Neural crest cell (in vitro differentiated cells): ENCODE measurements at places on chromosomes 4 and X.

GRCh38 chr4:108030332-108030731, 40.6 kb downstream of the HADH start:
- peaks cover 12% of the 10 kb centered on the region for H3K36me3 ChIP-seq
- no peaks in the 10 kb centered on the region for H3K27me3 ChIP-seq
- DNase-seq = peak; percentile 35
- H3K4me1 ChIP-seq = peaks cover 20% of the 10 kb centered on the region
- H3K4me3 ChIP-seq = no peak overlapping the region

GRCh38 chr4:117817301-117817700, 217.0 kb upstream of the NDST3 start:
- H3K4me3 ChIP-seq = no peak overlapping the region
- no peaks in the 10 kb centered on the region for H3K36me3 ChIP-seq
- peaks cover 25% of the 10 kb centered on the region for H3K4me1 ChIP-seq
- no peaks in the 10 kb centered on the region for H3K27me3 ChIP-seq
- DNase-seq = no peak
- no peak overlapping the region for H3K27ac ChIP-seq

DNA sequence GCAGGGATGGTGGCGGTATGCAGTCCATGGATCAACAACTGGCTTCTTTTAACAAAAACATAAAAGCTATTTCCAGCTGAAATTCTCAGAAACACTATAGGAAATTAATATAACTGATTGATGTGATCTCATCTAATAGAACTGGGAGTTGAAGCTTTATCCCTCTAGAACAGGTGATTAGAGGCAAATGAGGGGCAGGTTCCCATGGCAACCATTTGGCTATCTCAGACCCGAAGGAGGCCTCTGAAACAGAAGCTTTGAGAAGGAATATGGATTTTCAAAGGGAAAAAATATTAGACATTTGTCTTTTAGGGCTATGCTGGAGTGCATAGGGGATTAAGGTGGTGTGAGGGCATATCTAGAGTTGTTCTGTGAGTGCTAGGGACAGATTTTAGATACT, 50.0 kb downstream of the IGSF1 start:
- H3K36me3 ChIP-seq = no peaks in the 10 kb centered on the region
- DNase-seq = no peak
- peaks cover 3% of the 10 kb centered on the region for H3K27me3 ChIP-seq

DNA sequence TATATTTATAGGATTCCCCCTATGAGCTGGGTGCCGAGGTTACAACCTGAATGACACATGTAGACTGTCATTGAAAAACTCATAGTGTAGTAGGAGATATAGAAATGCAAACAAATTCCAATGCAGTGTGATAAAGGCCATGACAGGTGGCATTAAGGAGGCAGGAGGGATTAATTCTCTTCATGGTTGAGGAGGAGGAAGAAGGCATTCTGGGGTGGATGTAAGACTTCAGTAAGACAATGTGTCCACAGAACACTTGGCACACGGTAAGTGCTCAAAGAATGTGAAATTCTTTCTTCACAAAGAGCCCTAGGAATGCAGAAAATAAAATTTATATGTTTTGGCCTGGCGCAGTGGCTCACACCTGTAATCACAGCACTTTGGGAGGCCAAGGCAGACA, 136.5 kb downstream of the RBM47 start:
- DNase-seq = no peak
- no peak overlapping the region for H3K4me3 ChIP-seq
- H3K4me1 ChIP-seq = peaks cover 7% of the 10 kb centered on the region
- H3K27me3 ChIP-seq = no peaks in the 10 kb centered on the region
- no peaks in the 10 kb centered on the region for H3K36me3 ChIP-seq
- no peak overlapping the region for H3K27ac ChIP-seq

GRCh38 chr4:38728631-38729141, 54.1 kb downstream of the TLR10 start:
- H3K27me3 ChIP-seq = no peaks in the 10 kb centered on the region
- H3K36me3 ChIP-seq = no peaks in the 10 kb centered on the region
- H3K27ac ChIP-seq = no peak overlapping the region
- peaks cover 21% of the 10 kb centered on the region for H3K4me1 ChIP-seq

DNA sequence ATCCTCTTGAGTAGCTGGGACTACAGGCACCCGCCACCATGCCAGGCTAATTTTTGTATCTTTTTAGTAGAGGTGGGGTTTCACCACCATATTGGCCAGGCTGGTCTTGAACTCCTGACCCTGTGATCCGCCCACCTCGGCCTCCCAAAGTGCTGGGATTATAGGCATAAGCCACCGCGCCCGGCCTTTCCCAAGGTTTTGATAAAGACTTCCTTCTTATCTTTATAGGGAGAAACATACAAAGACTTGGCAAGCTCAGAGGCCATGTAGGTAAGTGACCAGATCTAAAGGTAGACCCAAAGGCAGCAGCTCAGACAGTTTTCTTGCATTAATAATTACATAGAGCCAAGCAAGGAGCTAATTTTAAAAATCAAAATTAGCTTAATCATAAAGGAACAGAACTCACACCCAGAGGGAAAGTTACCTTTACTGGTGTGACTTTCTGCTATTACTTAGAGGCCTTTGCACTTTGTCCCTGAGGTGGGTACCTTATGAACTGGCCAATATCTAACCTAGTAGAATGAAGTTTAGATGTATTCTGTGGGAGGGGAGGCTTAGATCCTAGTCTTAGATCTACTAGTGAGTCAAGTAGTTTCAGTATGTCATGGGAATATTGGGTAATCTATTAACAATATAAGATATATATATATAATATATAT, 67.3 kb downstream of the HPGD start:
- DNase-seq = no peak
- no peaks in the 10 kb centered on the region for H3K4me1 ChIP-seq

DNA sequence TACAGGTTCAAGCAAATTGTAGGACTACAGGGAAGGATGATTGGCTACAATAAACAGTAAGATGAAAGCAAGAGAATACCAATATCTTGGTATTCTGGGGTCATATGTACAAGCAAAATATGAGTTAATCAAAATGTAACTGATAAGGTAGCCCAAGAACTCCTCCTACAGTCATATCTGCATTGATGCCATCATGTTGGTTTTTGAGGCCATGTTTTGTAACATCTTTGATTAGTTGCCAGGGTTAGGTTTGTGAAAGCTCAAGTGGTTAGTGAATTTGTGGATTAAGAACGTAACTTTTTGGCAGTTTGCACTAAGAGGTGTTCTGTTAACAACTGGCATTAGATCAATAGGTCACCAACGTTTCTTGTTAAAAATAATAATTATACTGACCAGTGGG, 59.6 kb downstream of the USP9X start:
- no peak overlapping the region for H3K4me3 ChIP-seq
- no peak overlapping the region for H3K27ac ChIP-seq
- H3K36me3 ChIP-seq = peaks cover 9% of the 10 kb centered on the region
- DNase-seq = no peak
- no peaks in the 10 kb centered on the region for H3K4me1 ChIP-seq

GRCh38 chrX:36909676-36910030, 98.5 kb upstream of the FAM47C start:
- no peak overlapping the region for H3K27ac ChIP-seq
- no peak overlapping the region for H3K4me3 ChIP-seq
- H3K36me3 ChIP-seq = peaks cover 5% of the 10 kb centered on the region
- DNase-seq = no peak

- peak overlapping the region; percentile 17 for H3K27ac ChIP-seq
- H3K4me1 ChIP-seq = peaks cover 16% of the 10 kb centered on the region
- no peaks in the 10 kb centered on the region for H3K27me3 ChIP-seq
- H3K36me3 ChIP-seq = peaks cover 7% of the 10 kb centered on the region
- no peak for DNase-seq
Measured at GRCh38 chr4:37836838-37837440, 10.5 kb downstream of the PGM2 start.

DNA sequence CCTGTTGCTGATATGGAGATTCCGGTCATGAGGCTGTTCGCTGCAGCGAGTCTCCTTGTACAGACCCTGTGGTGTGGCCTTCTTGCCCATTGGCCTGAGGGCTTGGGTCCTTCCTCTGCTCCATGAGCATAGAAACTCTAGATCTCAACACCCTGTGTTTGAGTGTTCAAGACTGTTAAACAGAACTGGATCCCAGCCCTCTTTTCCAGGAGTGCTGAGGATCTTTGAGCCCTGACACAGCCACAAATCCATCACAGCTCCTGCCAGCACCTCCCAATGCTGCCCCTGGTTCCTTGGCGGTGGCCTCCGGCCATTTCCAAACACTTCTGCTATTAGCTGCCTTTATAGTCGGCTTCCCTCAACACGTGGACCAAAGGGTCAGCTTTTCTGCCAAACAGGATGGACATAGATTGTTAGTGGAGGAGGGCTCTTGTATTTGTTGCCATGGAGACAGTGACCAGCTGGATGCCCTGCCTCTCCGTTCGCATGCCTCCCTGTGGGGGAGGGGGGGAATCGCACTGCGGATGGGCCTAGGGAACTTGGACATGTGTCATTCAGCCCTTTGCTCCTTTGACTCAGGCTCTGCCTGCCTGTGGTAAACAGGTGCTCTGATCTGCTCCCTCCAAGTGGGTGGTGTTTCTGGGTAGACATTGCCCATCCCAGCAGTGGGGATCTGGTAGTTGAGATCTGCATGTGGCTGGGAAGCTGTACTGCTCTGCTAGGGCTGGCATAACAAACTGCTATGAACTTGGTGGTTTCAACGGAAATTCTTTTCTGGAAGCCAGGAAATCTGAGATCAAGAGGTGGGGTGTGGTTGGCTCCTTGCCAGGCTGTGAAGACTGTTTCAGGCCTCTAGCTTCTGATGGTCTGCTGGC, 6.9 kb upstream of the WDR1 start:
- DNase-seq = peak; percentile 49
- peak overlapping the region; percentile 54 for H3K4me3 ChIP-seq
- H3K27me3 ChIP-seq = no peaks in the 10 kb centered on the region
- H3K36me3 ChIP-seq = no peaks in the 10 kb centered on the region
